ENCODE measurements at places on chromosomes 3 and 15.

DNA sequence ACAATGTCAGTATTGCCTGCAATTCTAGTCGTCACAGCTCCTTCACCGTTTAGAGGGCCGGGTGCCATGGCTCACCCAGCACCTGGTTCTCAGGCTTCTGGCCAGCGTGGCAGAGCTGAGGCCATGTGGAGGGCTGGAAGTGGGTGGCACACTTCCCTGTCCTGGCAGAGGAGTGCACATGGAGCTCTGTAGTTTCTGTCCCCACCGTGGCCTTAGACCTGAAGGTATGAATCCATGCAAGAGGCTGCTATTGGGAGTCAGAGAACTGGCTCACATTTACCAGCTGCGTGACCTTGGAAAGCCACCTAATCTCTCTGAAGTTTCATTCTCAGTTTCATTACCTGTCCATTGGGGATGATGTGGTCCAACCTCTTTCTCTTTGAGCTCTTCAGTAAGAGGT, 22.2 kb downstream of the EPHB1 start:
- no peak for DNase-seq

DNA sequence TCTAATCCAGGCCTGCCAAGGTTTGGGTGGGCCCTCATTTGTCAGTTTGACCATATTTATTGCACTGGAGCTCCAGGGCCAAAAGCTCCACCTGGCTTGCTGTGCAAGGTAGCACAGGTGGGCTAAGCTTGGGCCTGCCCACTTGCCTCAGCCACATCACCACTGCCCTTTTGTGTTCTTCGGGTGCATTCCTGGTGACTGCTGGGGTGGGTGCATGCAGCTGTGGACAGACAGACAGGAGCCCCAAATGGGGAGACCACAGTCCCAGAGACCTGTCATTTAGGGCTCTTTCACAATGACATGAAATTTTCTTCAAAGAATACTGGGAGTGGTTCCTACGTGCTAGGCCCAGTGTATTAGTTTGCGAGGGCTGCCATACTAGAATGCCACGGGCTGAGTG, 2.7 kb downstream of the MESP2 start:
- no peak for DNase-seq

GRCh38 chr15:29638781-29639180, 183.5 kb downstream of the TJP1 start:
- no peak for DNase-seq

- DNase-seq, result peak; percentile 54
Measured at GRCh38 chr15:66387163-66388042, 691 bp downstream of the MAP2K1 start.

All from CD4-positive, alpha-beta T cell treated with Interleukin-21 for 1 hour (primary cell).